ENCODE measurements at places on chromosomes 12 and 14.

GRCh38 chr14:101242442-101243385 lies 318.6 kb upstream of the DIO3 start:
- no peak overlapping the region for H3K27ac ChIP-seq
- no peaks in the 10 kb centered on the region for H3K36me3 ChIP-seq
- no peak for DNase-seq
- no peak overlapping the region for H3K4me3 ChIP-seq

DNA sequence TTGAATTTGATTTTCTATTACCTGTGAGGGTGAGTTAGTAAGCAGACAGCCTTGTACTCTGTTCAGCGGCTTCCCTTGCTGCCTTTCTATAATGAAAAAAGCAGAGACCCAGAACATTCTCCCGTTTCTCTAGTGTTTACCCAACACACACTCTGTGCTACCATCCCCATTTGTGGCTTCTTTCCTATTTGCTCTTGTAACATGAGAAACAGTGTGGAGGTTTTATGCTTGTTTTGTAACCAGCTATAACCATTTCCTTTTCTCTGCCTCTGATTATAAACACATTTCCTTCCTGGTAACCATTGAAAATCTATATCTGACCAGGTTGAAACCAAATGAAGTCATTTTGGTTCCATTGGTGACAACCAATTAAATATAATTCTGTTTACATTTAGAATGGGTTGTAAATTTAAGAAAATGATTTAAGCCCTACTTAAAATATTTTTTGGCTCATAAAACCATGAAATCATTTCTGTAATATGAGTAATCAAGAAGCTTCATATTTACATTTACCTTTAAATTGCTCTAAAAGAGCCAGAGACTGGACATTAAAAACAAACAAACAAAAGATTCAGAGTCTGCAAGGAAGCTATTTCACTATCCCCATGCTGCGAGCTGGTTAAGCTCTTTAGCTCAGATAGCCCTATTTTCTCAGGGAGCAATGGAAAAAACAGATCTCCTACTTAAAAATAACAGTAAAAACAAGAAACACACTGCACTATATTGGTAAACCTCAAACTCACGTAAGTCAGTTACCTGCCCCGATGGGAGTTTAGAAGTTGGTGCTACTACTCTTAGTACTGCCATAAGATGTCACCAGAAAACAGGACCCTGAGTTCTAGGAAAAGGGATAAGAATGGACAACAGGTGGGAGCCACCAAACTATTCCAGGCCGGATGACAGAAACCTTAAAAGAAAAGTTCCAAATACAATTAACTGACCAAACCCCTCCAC lies 206.5 kb upstream of the EEA1 start:
- H3K27ac ChIP-seq: no peak overlapping the region
- no peak overlapping the region for H3K4me3 ChIP-seq
- peaks cover 3% of the 10 kb centered on the region for H3K4me1 ChIP-seq
- DNase-seq: no peak
- no peaks in the 10 kb centered on the region for H3K27me3 ChIP-seq
- H3K36me3 ChIP-seq: no peaks in the 10 kb centered on the region

DNA sequence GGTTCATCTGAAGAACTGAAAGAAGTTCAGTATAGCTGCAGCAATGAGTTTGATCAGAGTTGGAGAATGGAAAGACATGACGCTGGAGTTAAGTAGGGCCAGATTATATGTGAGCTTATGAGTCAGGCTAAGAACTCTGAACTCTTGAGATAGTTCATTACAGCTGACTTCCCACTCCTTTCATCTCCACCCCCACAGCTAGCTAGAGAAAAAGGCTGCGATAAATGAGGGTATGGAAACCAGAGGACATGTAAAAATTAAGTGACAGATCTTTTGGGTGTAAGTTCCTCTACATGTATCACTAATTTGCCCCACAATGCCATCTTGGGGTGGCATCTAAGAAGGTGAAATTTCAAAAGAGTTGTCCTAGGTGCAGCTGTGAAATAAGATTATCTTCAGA lies 28.6 kb downstream of the PYM1 start:
- no peak for DNase-seq
- peaks cover 43% of the 10 kb centered on the region for H3K36me3 ChIP-seq
- peak overlapping the region; percentile 7 for H3K27ac ChIP-seq
- no peaks in the 10 kb centered on the region for H3K27me3 ChIP-seq

DNA sequence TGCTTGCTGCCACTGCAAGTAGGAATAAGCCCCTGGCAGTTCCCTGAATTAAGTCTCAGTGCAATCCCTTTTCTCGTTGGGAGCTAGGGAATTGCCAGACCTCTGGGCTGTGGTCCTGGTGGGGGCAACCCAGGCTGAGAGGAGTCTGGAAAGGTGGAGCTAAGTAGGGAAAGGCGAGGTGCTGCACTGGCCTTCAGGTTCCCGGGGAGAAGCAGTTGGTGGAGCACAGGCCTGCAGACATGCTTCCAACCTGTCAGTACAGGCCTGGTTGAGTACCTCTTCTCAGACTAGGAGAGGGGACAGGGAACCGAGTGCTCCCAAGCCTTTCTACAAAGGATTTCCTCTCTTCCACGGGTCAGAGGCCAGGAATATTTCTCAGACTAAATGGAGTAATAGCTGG lies 1.5 kb downstream of the NRIP2 start:
- DNase-seq: no peak
- H3K4me1 ChIP-seq: peaks cover 19% of the 10 kb centered on the region
- no peak overlapping the region for H3K4me3 ChIP-seq
- H3K27me3 ChIP-seq: no peaks in the 10 kb centered on the region
- no peak overlapping the region for H3K27ac ChIP-seq
- peaks cover 1% of the 10 kb centered on the region for H3K36me3 ChIP-seq

GRCh38 chr14:59013672-59014298 lies 174.7 kb upstream of the DAAM1 start:
- H3K27ac ChIP-seq: no peak overlapping the region
- H3K27me3 ChIP-seq: no peaks in the 10 kb centered on the region
- H3K36me3 ChIP-seq: no peaks in the 10 kb centered on the region
- H3K4me3 ChIP-seq: no peak overlapping the region

GRCh38 chr14:71403656-71404055 lies 496.4 kb downstream of the PCNX1 start:
- H3K27me3 ChIP-seq: no peaks in the 10 kb centered on the region
- no peaks in the 10 kb centered on the region for H3K36me3 ChIP-seq
- peaks cover 4% of the 10 kb centered on the region for H3K4me1 ChIP-seq
- DNase-seq: no peak
- H3K27ac ChIP-seq: no peak overlapping the region

DNA sequence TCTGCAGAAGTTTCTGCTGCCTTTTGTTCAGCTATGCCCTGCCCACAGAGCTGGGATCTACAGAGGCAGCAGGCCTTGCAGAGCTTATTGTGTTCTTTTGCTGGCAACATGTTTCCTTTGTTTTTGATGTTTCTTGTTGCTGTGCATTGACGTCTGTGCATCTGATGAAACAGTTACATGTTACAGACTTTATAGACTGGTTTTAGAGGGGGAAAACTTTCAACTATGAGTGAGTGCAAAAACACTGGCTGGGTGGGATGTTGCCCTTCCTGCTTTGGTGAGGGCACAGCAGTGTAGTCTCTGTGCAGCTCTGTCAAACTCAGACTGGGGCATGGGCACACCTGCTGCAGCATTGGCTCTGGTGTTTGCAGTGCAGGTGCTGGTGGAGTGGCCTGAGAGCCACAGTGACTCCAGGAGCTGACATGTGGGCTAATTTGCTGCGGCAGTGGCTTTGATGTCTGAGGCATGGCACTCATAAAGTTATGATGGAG lies 26.9 kb downstream of the CLEC6A start:
- H3K4me1 ChIP-seq: no peaks in the 10 kb centered on the region
- no peak for DNase-seq
- H3K27me3 ChIP-seq: no peaks in the 10 kb centered on the region
- H3K4me3 ChIP-seq: no peak overlapping the region
- H3K27ac ChIP-seq: no peak overlapping the region

GRCh38 chr14:96744262-96744661 lies 52.9 kb upstream of the VRK1 start:
- H3K36me3 ChIP-seq: no peaks in the 10 kb centered on the region
- H3K4me3 ChIP-seq: no peak overlapping the region
- no peak for DNase-seq
- no peak overlapping the region for H3K27ac ChIP-seq
- H3K4me1 ChIP-seq: no peaks in the 10 kb centered on the region

DNA sequence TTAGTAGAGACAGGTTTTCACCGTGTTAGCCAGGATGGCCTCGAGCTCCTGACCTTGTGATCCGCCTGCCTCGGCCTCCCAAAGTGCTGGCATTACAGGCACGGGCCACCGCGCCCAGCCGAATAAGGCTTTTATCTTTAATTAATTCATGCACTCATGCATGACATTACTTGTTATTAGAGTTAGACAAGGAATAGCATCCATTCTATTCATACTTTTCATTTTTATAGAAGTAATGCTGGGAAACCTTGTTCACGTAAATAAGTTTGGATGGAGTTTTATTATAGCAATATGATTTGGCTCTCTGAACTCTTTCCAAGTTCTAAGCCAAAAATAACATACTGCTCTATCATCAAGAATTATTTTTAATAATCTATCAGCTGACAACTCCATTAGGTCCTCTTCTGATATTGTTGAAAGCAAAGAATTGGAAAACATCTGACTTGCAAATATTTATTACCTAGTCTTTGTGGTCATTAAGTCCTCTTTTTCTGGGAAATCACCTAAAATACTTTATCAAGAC lies 168.8 kb upstream of the CCND2 start:
- no peaks in the 10 kb centered on the region for H3K27me3 ChIP-seq
- no peak for DNase-seq
- no peak overlapping the region for H3K27ac ChIP-seq
- no peaks in the 10 kb centered on the region for H3K36me3 ChIP-seq
- H3K4me3 ChIP-seq: no peak overlapping the region

DNA sequence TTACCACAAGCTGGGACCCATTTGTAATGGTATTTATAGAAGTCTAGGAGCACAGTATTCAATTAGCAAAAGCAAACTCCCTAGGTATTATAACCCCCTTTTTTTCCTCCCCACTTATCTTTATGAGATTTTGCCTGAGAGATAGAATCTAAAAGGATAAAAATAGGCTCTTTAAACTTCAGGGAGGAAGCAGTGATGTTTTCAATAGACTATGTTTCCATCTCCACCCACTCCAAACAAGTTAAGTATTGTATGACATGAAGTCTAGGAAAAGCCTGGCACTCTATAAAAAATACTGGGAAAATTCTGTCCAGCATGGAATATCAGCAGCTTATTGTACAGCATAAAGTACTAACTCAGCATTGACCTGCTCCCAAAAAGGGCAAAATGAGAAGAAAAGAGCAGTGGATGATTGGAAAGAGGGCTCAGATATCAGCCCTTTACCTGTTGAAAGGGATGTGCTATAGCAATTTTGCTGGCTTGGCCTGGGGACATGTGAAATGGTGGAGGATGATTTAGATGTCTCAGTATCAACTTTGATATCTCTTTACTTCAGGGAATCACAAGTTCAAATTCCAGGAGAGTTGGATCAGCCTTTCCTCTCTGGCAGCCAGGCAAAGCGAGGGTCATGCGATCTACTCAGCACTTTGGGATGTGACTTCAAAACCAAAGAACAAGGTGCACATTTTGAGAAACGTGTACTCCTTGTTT lies 72.4 kb downstream of the IGF1 start:
- H3K36me3 ChIP-seq: no peaks in the 10 kb centered on the region
- H3K27me3 ChIP-seq: no peaks in the 10 kb centered on the region
- no peak overlapping the region for H3K4me3 ChIP-seq

- H3K36me3 ChIP-seq: no peaks in the 10 kb centered on the region
- no peaks in the 10 kb centered on the region for H3K4me1 ChIP-seq
- DNase-seq: no peak
- H3K4me3 ChIP-seq: no peak overlapping the region
- no peaks in the 10 kb centered on the region for H3K27me3 ChIP-seq
- H3K27ac ChIP-seq: no peak overlapping the region
These were observed 38.5 kb downstream of the SPTB start for GRCh38 chr14:64841121-64841651.

GRCh38 chr14:101363261-101363555 lies 198.1 kb upstream of the DIO3 start:
- peaks cover 5% of the 10 kb centered on the region for H3K4me1 ChIP-seq
- no peaks in the 10 kb centered on the region for H3K27me3 ChIP-seq
- H3K4me3 ChIP-seq: no peak overlapping the region
- H3K36me3 ChIP-seq: no peaks in the 10 kb centered on the region

GRCh38 chr14:89417465-89418225 lies 612 bp upstream of the FOXN3 start:
- no peak overlapping the region for H3K27ac ChIP-seq
- peak overlapping the region; percentile 79 for H3K4me3 ChIP-seq
- peak; percentile 42 for DNase-seq
- no peaks in the 10 kb centered on the region for H3K27me3 ChIP-seq

All from neuronal stem cell (in vitro differentiated cells).